ENCODE measurements at places on chromosomes 1 and 21. TPM values are rescaled to one million over a fixed set of nuclear protein-coding genes. Genes with fewer than 3 reads are reported as not detected.

The RHD gene
- total RNA-seq, result not detected

The FOXD3 gene
- 1.1 TPM for total RNA-seq

The TAS1R1 gene
- not detected for total RNA-seq

The ORC1 gene
- not detected for total RNA-seq

The DCDC2B gene
- not detected for total RNA-seq

The ARHGEF10L gene
- 49.3 TPM for total RNA-seq

The GBP1 gene
- 5.7 TPM for total RNA-seq

The S100A1 gene
- total RNA-seq, result 965 TPM

The CLCNKA gene
- 0.20 TPM for total RNA-seq

The LRRN2 gene
- total RNA-seq, result 8.2 TPM

The POLR3GL gene
- 36.4 TPM for total RNA-seq

The HES2 gene
- total RNA-seq, result not detected

The GSTM1 gene
- 21.6 TPM for total RNA-seq

The SPRR2A gene
- total RNA-seq, result not detected

The S100A12 gene
- 5.5 TPM for total RNA-seq

The CRP gene
- not detected for total RNA-seq

The C1QTNF12 gene
- not detected for total RNA-seq

The VPS26C gene
- 53.8 TPM for total RNA-seq

The B3GALT2 gene
- total RNA-seq, result 51.7 TPM

The EFNA3 gene
- total RNA-seq, result 3.2 TPM

The S100A14 gene
- 2.4 TPM for total RNA-seq

The RCSD1 gene
- total RNA-seq, result 39.3 TPM

The FAAH gene
- total RNA-seq, result 10.5 TPM

The RRAGC gene
- total RNA-seq, result 9.2 TPM

The TCHH gene
- total RNA-seq, result 0.12 TPM

The IGSF21 gene
- total RNA-seq, result 1.8 TPM

The LYPD8 gene
- total RNA-seq, result not detected

The TTC34 gene
- total RNA-seq, result 0.08 TPM

The RGS13 gene
- total RNA-seq, result not detected

The FCRL2 gene
- total RNA-seq, result not detected

The GPR52 gene
- 0.98 TPM for total RNA-seq

The LRP8 gene
- 3.6 TPM for total RNA-seq

The CD1D gene
- total RNA-seq, result 2.0 TPM

The PLEKHN1 gene
- total RNA-seq, result not detected

The AGPAT3 gene
- 42.5 TPM for total RNA-seq

The IFNLR1 gene
- total RNA-seq, result 6.2 TPM

The CNKSR1 gene
- 1.3 TPM for total RNA-seq

The CLCA1 gene
- total RNA-seq, result not detected

The ACKR1 gene
- 13.8 TPM for total RNA-seq

The CYB561D1 gene
- 6.9 TPM for total RNA-seq
